ENCODE measurements at places on chromosomes 12 and 14. TPM values are rescaled to one million over a fixed set of nuclear protein-coding genes. Genes with fewer than 3 reads are reported as not detected.

The POTEG gene
- total RNA-seq, result not detected

The PDZRN4 gene
- not detected for total RNA-seq

The SAMD15 gene
- total RNA-seq, result 2.8 TPM

DNA sequence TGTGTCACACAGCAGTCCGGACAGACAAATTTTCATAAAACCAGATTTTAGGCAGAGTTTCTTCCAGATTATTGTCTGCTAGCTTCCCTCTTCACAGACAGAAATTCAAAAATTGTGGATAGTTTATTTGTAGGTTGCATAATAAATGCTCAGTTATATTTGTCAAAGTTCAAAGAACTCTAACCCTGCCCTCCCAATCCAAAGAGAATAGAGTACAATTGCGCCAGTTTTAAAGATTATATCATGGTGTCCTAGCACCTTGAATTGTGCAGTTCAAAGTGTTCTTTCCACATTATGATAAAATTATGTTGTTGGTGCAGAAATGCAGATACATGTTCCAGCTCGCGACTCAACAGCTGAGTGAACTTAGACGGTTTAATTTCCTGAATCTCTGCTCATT is 263.1 kb downstream of the PRKD1 start:
- H3K27me3 ChIP-seq, result no peaks in the 10 kb centered on the region
- peaks cover 38% of the 10 kb centered on the region for H3K36me3 ChIP-seq
- no peak overlapping the region for H3K4me3 ChIP-seq
- DNase-seq, result no peak
- no peak overlapping the region for H3K27ac ChIP-seq
- no peaks in the 10 kb centered on the region for H3K4me1 ChIP-seq

GRCh38 chr14:68286667-68287066 is 467.1 kb downstream of the RAD51B start:
- no peaks in the 10 kb centered on the region for H3K27me3 ChIP-seq
- H3K27ac ChIP-seq, result no peak overlapping the region
- peaks cover 14% of the 10 kb centered on the region for H3K4me1 ChIP-seq
- no peak overlapping the region for H3K4me3 ChIP-seq
- no peaks in the 10 kb centered on the region for H3K36me3 ChIP-seq

- no peaks in the 10 kb centered on the region for H3K36me3 ChIP-seq
- no peaks in the 10 kb centered on the region for H3K27me3 ChIP-seq
- no peak overlapping the region for H3K4me3 ChIP-seq
- DNase-seq, result peak; percentile 2
- H3K27ac ChIP-seq, result no peak overlapping the region
These were observed 1089.5 kb downstream of the BCL11B start for GRCh38 chr14:98182393-98183055.

DNA sequence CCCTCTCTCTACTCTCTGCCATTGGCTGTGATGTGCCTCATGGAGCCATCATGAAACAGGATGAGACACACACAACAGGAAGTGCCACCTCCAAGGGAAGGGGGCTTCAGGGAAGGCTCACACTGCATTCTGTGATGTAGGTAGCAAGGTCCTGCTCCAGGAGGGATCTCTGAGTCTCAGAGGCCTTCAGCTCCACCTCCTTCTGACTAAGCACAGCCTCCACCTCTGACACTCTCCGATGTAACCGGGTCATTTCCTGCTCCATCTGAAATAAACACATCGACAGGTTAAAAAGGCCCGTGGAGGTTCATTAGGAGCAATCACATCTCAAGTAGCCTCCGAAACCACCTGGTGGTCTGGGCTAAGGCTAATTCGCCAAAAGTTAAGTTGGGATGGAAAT is 93.3 kb downstream of the CIT start:
- H3K4me1 ChIP-seq, result peaks cover 3% of the 10 kb centered on the region
- H3K27ac ChIP-seq, result no peak overlapping the region
- no peak overlapping the region for H3K4me3 ChIP-seq
- no peak for DNase-seq
- H3K27me3 ChIP-seq, result no peaks in the 10 kb centered on the region
- no peaks in the 10 kb centered on the region for H3K36me3 ChIP-seq

Data from GM23248 (cell line).